ENCODE measurements at places on chromosomes 5 and 9. TPM values are rescaled to one million over a fixed set of nuclear protein-coding genes. Genes with fewer than 3 reads are reported as not detected.

DNA sequence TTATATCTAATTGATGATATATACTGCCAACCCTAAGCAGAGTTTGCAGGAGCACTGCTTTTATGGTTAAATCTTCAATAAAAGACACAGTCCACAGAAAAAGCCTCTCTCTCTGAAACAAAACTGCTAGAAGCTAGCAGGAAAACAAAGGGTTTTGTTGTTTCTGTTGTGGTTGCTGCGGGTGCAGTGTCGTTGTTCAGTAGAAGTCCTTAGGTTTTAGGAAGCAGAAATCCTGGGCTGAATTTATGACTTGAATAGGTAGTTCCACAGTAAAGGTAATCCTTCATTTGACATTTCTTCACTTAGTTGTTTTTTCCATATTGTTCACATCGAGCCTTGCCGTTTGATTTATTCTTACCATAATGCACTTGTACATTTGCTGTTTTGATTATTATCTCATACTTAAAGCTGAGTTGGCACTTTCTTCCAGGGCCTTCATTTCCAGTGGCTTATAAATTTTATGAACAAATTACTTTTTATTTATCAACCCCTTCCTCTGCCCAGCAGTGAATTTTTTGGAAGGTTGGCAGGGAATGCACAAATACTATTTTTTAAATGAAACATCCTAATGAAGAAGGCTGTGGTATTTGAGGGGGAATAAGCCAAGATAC is 209.6 kb upstream of the SLC30A5 start:
- no peak for DNase-seq

- no peak for DNase-seq
These were observed 737.6 kb upstream of the NUDT12 start for GRCh38 chr5:104299998-104300706.

DNA sequence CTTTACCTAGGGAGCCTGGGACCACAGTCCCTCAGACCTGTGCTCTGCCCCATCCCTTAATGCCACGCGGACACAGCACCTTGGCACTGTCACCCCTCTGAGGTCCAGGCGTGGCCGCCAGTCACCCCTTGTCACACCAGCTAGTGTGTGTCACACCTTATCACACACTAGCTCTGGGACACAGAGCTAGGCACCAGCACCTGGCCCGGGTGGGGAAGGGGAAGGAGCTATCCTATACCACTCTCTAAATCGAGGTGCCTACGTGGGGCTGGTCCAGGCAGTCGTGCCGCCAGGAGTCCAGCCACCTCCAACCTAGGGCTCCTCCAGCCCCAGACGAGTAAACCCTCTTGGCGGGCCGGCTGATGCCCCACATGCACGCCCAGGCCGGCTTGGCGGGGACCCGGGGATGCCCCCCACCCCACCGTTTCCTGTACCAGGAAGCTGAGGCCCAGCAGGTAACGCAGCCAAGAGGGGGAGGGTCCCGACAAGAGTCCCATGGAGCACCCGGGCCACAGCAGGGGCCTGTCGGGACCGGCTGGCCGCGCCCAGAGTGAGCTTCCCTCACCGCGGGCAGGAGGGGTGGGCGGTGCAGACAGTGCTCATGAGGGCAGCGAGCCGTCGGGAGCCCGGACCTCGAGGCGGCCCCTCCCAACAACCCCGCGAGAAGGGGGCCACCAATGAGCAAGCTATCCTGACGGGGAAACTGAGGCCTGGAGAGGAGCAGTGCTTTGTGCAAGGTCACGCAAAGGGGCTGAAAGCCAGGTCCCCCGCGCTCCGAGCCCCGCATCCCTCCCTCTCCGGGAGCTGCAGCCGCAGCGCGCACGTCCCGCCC is 550 bp downstream of the CORO2A start:
- DNase-seq = no peak

- DNase-seq = no peak
These were observed 8.2 kb downstream of the COL27A1 start for GRCh38 chr9:114163517-114163951.

DNA sequence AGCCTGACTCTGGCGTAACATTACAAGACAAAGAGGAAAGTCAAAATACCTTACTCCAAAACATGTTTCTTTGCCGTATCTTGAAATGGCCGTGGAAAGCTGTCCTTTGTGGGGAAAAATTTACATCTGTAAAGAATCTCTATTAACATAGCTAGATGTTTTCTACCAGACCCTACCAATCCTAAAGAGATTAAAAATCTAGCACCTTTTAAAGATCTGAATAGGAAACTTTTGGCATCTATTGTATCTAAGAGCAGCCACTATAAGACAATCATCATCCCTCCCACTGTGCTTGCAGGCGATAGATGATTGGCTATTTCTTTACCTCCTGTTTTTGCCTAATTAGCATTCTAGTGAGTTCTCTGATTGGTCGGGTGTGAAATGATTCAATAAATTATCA is 82.5 kb upstream of the SNCAIP start:
- no peak for DNase-seq

DNA sequence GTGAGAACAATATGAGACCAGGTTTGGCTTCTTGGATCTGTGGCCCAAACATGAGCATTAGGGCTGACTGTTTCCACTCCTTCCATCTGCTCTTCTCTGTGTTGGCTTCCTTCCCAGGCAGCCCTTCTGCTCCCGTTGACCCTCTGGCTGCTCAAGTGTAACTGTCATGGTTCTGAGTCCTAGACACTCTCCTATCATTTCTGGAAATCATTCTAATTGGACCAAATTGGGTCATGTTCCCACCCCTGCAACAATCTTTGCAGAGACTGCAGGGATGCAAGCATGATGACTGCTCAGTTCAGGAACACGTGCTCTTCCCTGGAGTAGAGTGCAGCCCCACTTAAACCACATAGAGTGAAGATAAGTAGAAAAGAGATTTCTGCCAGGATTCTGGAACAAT is 741.4 kb downstream of the TAF11L14 start:
- DNase-seq = no peak

GRCh38 chr5:116068028-116068632 is 16.7 kb upstream of the COMMD10 start:
- DNase-seq = no peak

DNA sequence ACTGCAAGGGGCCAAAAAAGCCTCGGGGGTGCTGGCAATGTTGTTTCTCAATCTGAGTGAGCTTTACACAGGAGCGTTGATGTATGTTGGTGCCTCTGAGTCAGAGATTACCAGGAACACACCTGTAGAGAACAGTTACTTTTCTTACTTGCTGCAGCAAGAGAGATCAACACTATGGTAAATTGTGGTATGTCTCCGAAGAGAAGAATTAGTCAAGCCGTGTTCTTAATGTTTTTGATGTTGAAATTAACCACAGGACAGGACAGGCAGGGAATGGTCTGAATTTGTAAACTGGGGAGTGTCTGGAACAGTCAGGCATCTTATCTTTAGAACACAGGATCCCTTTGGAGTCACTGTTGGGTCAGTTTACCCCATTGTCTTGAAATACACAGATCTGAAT is 285.7 kb downstream of the DNAH5 start:
- DNase-seq = no peak

DNA sequence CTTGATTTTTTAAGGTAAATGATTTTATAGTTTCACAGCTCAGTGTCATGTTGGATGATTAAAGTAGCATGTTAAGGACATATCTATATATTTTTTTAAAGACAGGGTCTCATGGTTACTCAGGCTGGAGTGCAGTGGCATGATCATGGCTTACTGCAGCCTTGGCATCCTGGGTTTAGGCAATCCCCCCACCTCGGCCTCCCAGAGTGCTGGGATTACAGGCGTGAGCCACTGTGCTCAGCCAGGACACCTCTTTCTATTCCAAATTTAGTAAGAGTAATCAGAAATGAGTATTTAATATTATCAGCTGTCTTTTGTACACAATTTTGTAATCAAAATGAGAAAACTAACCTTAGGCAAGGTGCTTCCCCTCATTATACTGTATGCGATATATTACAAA is 38.6 kb upstream of the LRRTM2 start:
- no peak for DNase-seq

GRCh38 chr5:160693831-160694465 is 158.1 kb downstream of the ATP10B start:
- DNase-seq = no peak

- DNase-seq = no peak
These were observed 37.0 kb upstream of the BASP1 start for GRCh38 chr5:17180330-17180843.

GRCh38 chr9:36871606-36872005 is 162.5 kb downstream of the PAX5 start:
- no peak for DNase-seq

- no peak for DNase-seq
These were observed 60.1 kb upstream of the ITGA1 start for GRCh38 chr5:52727576-52727975.

DNA sequence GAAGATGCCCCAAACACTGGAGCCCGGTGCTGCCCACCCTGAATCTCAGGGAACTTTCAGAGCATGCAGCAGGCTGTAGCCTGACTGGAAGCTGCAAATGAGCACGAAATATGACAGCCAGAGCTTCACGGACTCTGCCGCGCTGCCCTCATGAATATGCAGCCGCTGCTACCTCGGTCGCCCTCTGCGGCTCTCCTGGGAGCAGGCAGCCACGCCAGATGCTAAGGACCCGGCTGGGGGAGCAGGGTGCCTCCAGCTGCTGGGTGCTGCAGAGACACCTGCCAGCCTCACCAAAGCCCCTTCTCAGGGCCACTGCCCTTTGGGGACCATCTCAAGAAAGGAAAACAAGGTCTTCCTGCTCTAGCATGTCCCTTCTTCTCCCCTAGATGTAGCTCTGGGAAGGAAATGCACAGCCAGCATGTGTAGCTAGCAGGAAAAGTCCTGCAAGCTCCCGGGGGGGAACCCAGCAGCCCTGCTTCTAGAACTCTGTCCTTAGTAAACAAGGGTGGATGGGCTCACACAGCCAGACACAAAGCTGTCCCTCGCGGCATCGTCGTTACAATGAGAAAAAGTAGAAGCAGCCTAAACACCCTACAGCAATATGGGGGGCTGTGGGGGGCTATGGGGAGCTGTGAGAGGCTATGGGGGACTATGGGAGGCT is 56.8 kb upstream of the OLFM1 start:
- DNase-seq = no peak

DNA sequence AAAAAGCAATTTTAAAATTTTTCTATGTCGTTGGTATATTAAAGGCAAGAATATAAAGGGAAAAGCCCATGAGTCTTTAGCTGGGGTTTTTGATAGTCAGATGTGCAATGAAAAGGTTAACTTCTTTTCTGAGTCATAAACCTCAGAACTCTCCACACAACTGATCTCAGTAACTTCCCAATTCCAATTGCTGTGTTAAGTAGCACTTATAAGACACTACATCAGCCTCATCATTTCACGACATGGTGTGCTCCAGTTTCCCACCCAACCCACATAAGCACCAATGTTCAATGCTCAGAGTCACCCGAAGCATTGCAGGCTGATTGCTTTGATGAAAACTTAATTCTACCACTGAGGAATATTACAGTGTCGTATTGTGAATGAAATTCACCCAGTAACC is 155.8 kb downstream of the TSSK1B start:
- DNase-seq = no peak

- no peak for DNase-seq
These were observed 167.1 kb upstream of the TUT7 start for GRCh38 chr9:86521322-86521721.

DNA sequence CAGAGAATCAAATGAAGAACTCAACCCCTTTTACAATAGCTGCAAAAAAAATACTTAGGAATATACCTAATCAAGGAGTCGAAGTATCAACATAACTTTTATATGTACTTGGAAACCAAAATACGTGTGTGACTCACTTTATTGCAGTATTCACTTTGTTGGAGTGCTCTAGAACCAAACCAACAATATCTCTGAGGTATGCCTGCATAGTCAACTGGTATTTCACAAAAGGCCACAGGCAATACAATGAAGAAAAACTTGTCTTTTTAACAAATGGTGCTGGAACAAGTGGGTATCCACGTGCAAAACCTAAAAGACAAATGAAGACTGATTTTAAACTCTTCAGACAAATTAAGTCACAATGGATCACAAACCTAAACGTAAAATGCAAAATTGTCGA is 385.7 kb downstream of the TLE1 start:
- no peak for DNase-seq

DNA sequence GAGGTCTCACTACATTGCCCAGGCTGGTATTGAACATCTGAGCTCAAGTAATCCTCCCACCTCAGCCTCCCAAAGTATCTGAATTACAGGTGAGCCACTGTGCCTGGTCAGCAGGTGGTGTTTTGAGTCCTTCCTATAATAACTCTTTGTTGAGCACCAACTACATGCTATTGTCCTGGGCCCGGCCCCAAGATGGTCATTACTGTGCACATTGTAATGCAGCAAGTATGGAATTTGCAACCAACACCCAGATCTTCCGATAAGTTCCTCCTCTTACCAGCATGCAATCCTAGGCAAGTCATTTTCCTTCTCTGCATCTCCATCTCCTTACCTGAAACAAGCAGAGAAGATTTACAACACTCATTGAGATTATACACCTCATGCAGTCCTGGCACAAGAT is 510.3 kb upstream of the KLF4 start:
- DNase-seq = no peak

GRCh38 chr9:23630488-23630887 is 195.6 kb downstream of the ELAVL2 start:
- no peak for DNase-seq

DNA sequence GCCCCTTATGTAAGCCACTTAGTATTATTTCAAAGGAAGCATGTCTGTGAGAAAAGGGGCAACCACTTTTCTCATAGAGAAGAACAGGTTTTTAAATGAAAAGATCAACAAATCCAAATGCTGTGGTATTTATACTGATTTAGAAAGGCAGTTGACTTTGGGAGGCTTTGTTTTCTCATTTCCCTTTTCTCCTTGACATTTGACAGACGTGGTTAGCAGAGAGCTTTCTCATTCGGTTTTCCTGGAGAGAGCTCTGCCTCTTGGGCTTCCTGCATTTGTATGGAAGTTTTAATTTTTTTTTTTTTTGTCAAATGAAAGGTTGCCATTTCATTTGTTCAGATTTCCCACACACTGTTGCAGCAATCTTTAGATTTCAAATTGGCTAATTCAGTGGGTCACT is 62.5 kb downstream of the EXOSC2 start:
- no peak for DNase-seq

DNA sequence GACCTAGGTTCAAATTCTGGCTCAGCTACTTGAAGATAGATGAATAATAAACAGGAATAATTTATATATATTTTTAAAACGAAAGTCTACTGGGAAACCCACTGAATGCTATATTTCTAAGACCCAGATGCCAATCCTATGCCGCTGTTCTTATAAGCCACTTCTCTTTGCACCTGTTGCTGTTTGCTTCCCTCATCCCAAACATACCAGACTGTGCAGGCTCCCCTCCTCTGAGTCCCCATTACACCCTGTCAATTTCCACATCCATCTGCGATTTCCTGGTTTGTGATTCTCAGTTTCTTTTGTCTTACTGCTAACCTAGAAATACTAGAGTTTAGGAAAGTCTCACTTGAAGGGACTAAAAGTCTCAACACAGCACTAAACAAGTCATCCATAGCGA is 92.8 kb upstream of the CAST start:
- DNase-seq = no peak

GRCh38 chr5:75734913-75735789 is 17.9 kb upstream of the POC5 start:
- DNase-seq = no peak

The CCDC152 gene
- 0.91 TPM for polyA plus RNA-seq

The PCDHGC3 gene
- polyA plus RNA-seq = 56.3 TPM

The RANBP3L gene
- not detected for polyA plus RNA-seq

The MTMR12 gene
- 11.1 TPM for polyA plus RNA-seq

The STK32A gene
- 1.2 TPM for polyA plus RNA-seq

The FKBP15 gene
- 29.2 TPM for polyA plus RNA-seq

The PTPRD gene
- polyA plus RNA-seq = 0.48 TPM

The ZNF367 gene
- polyA plus RNA-seq = 0.97 TPM

The IFNE gene
- 0.69 TPM for polyA plus RNA-seq

The FIBCD1 gene
- 1.4 TPM for polyA plus RNA-seq

The RELL2 gene
- 3.7 TPM for polyA plus RNA-seq

The OLFM1 gene
- 1.3 TPM for polyA plus RNA-seq

The HTR1A gene
- not detected for polyA plus RNA-seq

The BTNL9 gene
- polyA plus RNA-seq = not detected

Measured in BJ (cell line).